ENCODE measurements at places on chromosomes 3 and 15.

DNA sequence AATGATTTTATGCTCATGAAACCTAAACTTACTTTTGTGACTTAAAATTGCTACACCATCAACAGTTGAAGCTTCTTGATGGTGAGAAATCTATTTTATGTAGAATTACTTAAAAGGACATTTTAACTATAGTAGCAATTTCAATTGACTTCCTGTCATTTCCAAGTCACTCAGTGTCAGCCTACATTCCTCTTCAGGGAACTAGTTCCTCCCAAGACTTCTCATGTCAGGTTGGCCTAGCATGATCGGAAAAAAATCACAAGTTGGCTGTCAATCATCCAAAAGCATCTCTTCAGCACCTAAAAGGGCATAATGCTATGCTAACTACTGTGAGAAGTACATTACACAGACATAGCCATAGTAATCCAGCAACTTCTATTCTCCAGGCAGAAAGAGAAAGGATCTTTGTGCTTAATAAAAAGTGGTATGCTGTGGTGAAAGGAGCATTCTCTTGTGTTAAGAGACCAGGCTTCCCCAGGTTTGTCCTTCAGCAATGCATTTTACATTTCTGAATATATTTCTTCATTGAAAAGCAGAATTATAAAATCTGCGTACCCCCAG, 893.7 kb downstream of the AGBL1 start:
- no peak for DNase-seq

DNA sequence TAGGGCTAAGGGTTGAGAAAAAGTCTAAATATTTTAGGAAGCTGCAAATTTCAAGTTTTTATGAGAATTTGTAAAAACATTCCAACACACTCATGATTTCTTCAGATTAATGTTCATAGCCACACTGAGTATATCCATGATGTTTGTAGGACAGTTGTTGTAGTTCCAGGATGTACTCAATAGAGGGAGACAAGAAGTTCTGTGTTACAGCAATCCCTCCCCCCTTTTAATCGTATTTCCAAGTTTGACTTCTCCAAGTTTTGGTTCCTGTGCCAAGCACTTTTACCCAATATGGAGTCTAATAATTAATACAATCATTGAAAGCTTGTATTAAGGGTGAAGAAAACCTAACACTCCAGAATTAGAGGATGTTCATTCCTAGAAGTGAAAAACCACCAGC, 143.4 kb downstream of the FEZF2 start:
- DNase-seq: peak; percentile 13

- no peak for DNase-seq
Measured at GRCh38 chr3:119620899-119621298, 23.2 kb downstream of the PLA1A start.

GRCh38 chr3:186705882-186706780, 11.0 kb upstream of the KNG1 start:
- no peak for DNase-seq

DNA sequence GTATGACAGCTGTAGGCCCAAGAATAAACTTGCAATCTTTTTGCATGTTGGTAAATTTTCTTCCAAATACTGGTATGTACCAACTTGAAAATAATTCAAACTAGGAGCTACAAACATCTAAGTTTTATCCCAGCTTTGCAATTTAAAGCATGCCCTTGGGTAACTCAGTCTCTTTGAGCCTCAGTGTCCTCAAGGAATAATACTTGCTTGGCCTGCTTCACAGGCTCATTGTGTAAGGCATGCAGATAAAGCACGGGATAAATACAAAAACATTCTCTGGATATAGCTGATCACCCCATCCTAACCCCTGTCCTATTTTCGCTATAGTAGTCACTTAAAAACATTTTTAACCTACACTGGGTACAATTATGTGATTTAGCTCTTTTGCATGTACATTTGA, 9.6 kb upstream of the TMEM44 start:
- DNase-seq: no peak

GRCh38 chr3:170076715-170077238, 39.0 kb downstream of the GPR160 start:
- DNase-seq: peak; percentile 51

- DNase-seq: no peak
Measured at GRCh38 chr15:88131937-88132336, 124.6 kb downstream of the NTRK3 start.

GRCh38 chr3:171940151-171940649, 97.1 kb downstream of the TMEM212 start:
- no peak for DNase-seq

DNA sequence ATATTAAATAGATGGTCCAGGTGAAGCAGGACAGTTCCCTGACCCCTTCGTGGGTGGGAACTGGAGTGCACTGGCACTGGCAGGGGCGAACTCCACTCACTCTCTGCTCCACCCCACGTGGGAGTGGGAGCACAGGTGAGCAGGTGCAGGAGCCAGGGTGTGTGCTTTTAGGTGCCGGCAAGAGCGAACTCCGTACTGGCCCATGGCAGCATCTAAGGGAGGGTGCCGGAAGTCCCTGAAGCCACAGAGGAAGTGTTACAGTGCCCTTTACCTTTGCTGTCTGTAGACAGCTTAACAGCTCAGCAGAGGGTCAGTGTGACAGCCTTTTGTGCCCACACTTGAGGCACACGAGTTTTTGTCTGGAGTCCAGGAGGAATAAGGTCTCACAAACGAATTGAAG, 26.7 kb upstream of the PIAS1 start:
- DNase-seq: no peak

DNA sequence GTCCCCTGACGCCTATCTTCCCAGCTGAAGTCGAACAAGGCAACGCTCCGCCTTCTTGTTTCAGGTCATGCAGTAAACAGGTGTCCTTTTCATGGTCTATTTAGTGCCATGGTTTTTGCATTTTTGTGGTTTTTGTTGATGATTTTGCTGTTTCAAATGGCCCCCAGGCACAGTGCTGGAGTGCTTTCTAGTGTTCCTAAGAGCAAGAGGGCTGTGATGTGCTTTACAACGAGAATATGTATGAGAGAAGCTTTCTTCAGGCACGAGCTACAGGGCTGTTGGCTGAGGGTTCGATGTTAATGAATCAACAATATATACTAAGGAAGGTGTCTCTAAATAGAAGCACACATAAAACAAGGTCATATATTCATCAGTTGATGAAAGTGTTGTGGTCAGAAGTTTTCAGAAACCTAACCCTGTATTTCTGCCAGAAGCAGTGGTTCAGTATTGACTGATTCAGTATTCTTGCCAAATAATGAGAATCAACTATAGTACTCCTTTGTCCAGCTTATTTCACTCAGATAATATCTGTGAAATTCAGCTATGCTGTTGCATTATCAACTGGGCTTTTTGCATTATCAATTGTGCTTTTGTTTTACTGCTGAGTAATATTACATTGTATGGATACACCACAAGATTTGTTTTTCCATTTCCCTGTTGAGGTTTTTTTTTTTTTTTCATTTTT, 18.5 kb downstream of the LIMD1 start:
- no peak for DNase-seq

DNA sequence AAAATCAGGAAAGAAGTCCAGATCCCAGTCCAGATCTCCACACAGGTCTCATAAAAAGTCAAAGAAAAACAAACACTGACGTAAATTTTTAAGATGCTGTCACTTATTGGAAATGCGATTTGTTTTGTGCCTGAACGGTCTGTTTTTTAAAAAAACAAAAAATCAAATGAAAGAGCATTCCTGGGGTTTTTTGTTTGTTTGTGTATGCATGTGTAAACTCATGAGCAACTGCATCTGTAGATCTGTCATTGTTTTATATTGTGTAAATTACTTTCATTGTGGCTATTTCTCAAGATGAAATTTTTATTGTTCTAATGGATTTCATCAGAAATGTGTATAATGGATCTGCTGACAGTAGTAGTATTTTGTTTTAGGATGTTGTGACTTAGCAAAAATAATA, 55.0 kb downstream of the U2SURP start:
- DNase-seq: no peak

GRCh38 chr3:106707347-106707746, 669.9 kb upstream of the CCDC54 start:
- DNase-seq: no peak

GRCh38 chr3:187782006-187782405, 36.7 kb upstream of the BCL6 start:
- no peak for DNase-seq

GRCh38 chr3:9942164-9942563, 8.5 kb downstream of the CRELD1 start:
- DNase-seq: no peak

DNA sequence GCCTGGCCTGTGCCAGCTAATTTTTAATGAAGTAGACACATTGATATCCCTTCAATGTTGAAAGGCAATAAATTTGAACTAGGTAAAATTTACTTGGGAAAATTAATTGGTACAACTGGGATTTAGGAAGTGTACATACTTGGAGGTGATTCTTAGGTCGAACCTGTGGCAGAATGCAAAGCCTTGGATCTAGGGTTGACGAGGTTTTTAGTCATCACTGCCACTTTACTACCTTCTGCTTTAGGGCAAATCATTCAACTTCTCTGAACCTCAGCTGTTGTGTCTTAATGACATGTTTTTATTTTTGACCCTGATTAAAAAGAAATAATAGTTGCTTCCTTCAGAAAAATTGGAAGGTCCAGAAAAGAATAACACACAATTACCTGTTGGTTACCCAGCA, 2.5 kb downstream of the APPL1 start:
- DNase-seq: no peak

DNA sequence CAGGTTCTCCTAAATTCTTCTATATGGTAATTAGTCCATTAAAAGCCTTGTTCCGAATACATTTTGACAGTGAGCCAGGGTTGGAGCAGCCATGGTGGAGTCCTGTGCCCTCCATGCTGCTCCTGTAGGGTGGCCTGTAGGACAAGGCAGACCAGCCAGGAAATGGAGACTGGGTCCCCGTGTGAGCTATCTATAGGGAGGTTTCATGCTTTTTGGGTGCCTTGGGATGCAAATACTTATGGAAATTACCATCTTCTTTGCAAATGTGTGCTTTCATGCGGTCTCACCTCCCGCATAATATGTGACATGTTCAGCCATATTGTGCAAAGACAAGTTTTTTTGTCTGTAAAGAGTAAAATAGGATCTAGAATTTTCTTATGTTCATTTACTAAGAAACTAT, 58.0 kb upstream of the FURIN start:
- DNase-seq: no peak

DNA sequence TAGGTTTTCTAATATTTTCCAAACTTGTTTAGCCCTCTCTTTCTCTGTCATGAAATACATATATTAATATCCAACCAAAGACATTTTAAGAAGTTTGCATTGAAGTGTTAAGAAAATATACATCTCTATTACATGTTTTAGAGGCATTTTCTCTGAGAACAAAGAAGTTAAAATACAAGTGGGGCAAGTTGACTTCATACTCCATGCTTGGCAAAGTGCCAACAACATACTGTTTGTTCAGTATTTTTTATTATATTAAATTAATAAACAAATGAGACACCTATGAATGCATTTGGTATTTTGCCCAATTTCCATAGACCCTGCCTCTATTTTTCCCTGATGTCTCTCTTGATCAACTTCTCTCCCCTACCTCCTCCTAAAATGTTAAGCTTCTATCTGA, 232.8 kb upstream of the MRPL3 start:
- DNase-seq: no peak

GRCh38 chr3:147886879-147887278, 477.7 kb downstream of the ZIC1 start:
- peak; percentile 5 for DNase-seq

DNA sequence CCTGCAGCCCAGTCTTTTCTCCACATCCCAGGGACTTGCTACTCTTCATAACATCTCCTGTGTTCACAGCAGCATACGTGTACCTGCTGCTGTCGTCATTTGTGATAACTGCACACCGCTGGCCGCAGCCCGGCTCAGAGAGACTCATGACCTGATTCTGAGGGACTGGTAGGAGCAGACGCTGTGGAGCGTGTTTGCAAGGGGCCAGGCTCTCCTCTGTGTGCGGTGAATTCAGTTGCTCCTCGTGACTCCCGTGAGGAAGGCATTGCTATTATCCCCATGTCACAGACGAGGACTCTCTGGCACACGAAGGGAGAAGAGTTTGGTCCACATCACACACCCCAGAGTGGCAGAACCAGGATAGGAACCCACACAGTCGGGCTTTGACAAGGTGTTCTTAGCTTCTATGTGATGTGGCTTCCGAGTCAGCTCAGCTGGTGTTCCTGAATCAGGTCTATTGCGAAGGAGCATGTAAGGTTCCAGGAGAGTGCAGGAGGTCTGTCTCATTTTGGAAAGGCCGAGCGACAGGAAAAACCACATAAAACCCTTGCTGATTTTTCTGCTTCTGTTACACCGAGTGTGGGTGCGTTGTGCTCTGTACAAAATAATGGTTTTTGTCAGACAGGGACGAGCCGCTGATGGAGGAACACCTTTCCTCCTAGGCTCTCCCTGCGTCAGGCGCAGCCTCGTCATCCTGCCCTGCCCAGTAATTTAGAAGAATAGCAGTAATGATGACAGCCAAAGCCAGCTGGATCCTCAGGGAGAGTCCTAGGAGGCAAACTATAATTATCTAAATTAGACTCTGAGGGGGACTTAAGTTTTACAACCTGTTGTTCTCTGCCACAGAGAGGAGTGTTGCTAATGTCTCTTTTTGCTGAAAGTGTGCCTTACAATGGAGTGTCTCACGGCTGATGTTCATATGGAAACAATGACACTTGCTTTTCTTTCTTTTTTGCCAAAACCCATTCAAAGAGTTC, 157.5 kb upstream of the RGMA start:
- DNase-seq: no peak

- DNase-seq: no peak
Measured at GRCh38 chr3:94064243-94064860, 1.5 kb downstream of the NSUN3 start.

GRCh38 chr15:94682171-94682570, 450.8 kb downstream of the MCTP2 start:
- DNase-seq: no peak

DNA sequence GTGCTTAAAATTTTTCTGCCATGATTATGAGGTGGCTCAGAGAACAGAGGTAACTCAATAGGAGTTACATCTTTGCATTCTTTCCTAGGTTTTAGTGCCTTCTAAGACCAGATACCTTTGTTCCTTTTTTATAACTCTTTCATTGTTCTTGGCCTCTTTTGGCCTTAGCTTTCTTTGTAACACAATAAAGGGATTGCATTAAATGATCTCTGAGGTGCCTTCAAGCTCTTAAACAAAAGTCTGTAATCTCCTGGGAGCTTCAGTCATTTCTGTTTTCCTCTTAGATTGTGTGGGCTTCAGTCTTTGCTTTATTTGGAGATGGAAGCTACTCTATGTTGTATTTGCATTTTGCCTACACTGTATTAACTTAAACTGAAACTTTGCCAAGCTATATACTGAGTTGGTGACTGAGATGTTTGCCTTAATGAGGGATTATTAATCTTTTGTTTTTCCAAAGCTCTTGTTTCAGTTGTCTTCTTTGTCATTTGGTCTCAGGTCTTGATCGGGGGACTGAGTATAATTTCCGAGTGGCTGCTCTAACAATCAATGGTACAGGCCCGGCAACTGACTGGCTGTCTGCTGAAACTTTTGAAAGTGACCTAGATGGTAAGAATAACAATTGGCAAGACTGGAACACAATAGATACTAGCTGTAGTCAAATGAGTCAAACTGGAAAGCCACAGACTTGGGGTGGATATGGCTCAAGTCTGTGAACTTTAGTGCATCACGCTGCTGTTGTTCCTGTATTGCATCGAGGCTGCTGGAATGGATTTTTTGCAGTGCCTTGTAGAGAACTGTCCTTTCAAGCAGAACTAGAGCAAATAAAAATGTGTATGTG, 110.3 kb downstream of the HCN4 start:
- DNase-seq: no peak

- no peak for DNase-seq
Measured at GRCh38 chr3:31929826-31930502, 51.1 kb downstream of the OSBPL10 start.

- no peak for DNase-seq
Measured at GRCh38 chr3:152549263-152549662, 280.5 kb downstream of the MBNL1 start.

GRCh38 chr3:112640276-112640929, 540 bp downstream of the CCDC80 start:
- peak; percentile 80 for DNase-seq

All from fibroblast of skin of back (primary cell).